Calu3 (cell line): ENCODE measurements at places on chromosomes 4 and X. TPM values are rescaled to one million over a fixed set of nuclear protein-coding genes. Genes with fewer than 3 reads are reported as not detected.

The CLDN22 gene
- total RNA-seq, result not detected in 2 replicates

The FAM47A gene
- not detected in 2 replicates for total RNA-seq

The IQSEC2 gene
- 14.1 and 15.2 TPM in 2 replicates for total RNA-seq

The NDST3 gene
- 0.12 and 0.15 TPM in 2 replicates for total RNA-seq

The MAGEA1 gene
- total RNA-seq, result not detected in 2 replicates

DNA sequence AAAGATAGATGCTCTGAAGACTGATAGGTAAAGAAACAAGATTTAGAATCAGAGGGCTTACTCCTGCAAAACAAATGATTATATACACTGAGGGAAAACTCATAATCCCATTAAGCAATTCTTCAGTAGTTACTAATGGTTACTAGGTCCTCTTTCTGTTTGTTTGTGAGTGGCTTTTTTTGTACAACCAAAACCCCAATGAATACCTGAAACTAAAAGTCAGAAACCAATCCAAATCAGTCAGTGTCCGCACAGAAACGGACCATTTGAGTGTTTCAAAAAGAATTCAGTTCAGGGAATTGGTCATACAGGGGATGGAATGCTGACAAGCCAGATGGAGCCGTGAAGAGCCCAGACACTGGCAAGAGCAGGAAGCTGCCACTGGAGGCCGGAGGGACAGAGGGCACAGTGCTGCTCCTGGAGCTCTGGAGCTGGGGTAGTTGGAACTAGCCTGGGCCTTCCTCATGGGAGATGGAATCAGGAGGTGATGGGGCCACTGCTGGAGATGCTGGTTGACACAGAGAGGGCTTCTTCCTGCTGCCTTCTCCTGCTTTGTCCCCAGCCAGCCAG, 31.9 kb downstream of the SETD7 start:
- no peaks in the 10 kb centered on the region for H3K27me3 ChIP-seq
- H3K27ac ChIP-seq, result no peak overlapping the region
- H3K4me1 ChIP-seq, result no peaks in the 10 kb centered on the region
- H3K4me3 ChIP-seq, result no peak overlapping the region
- H3K36me3 ChIP-seq, result no peaks in the 10 kb centered on the region

GRCh38 chr4:87209182-87209581, 11.2 kb downstream of the KLHL8 start:
- H3K27ac ChIP-seq, result no peak overlapping the region
- no peaks in the 10 kb centered on the region for H3K27me3 ChIP-seq
- no peaks in the 10 kb centered on the region for H3K36me3 ChIP-seq
- no peak for DNase-seq
- no peak overlapping the region for H3K4me3 ChIP-seq

DNA sequence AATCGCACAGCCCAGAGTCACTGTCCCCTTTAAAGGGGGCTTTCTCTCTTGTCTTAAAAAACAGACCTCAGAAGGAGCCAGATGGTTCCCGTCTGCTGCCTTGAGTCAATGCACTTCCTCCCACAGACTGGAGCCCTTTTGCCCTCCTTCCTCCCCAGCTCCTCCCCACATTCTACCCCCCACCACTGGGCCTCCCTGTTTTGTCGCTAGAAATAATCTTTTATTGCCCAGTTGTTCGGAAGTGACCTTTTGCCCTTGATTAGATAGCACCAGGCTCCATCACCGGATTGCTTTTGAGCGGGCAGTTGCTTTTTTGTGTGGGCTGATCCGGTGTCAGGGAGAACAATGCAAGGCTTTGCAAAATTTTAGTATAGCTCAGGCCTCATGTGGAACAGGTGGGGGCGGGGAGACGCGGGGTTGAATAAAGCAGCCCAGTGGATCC, 47.7 kb downstream of the SPRY1 start:
- H3K27ac ChIP-seq, result no peak overlapping the region
- peaks cover 5% of the 10 kb centered on the region for H3K4me1 ChIP-seq
- no peak overlapping the region for H3K4me3 ChIP-seq

DNA sequence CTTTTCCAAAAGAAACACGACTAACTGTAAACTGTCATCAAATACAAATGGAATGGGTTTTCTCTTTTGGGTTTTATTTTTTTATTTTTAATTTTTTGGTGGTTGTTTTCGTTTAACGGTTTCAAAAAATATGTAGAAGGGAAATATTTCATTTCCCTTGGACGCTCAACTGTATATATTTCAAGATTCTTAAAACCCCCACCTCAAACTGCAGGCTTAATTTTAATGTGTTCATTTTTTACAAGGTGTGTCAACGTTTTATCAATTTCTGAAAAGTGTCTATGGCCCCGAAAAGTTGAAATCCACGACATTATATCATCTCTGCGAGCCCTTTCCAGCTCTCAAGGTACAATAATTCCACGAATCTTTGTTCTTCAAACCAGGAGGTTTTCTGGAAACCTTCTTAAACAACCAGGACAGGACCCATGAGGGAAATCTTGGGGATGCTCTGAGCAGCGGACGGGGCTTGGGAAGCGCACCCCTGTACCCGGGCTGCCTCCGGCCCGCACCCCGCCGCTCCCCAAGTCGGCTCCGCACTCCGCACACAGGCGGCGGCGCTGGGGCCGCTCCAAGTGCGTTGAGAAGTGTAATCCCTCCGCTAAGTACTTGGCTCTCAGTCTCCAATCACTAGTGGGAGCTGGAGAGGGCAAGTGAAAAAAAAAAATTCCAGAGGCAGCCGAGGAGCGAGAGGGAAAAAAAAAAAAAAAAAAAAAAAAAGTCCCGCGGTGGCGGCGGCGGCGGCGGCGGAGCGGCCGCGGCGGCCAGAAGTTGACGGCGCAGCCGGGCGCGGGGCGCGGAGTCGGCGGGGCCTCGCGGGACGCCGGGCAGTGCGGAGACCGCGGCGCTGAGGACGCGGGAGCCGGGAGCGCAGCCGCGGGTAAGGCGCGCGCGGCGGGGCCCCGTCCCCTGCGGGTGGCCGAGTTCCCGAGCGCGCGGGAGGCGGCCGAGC, at the start of gene BMPR1B:
BMPR1B (plus strand) TSS at position 764 of the 949 bp plus-strand sequence. CDS start 346,470 bp downstream, outside the sequence.
- H3K36me3 ChIP-seq, result peaks cover 18% of the 10 kb centered on the region
- peak; percentile 28 for DNase-seq
- peaks cover 26% of the 10 kb centered on the region for H3K4me1 ChIP-seq
- peak within 1 kb of the TSS; percentile 81 for H3K27ac ChIP-seq
- H3K27me3 ChIP-seq, result no peaks in the 10 kb centered on the region

- no peaks in the 10 kb centered on the region for H3K36me3 ChIP-seq
- no peaks in the 10 kb centered on the region for H3K4me1 ChIP-seq
- no peak for DNase-seq
Measured at GRCh38 chr4:20445933-20446723, 194.4 kb downstream of the SLIT2 start.

- no peak overlapping the region for H3K4me3 ChIP-seq
- no peak overlapping the region for H3K27ac ChIP-seq
- no peaks in the 10 kb centered on the region for H3K27me3 ChIP-seq
- H3K4me1 ChIP-seq, result peaks cover 9% of the 10 kb centered on the region
- DNase-seq, result no peak
Measured at GRCh38 chrX:72693477-72693876, 20.6 kb downstream of the PHKA1 start.

DNA sequence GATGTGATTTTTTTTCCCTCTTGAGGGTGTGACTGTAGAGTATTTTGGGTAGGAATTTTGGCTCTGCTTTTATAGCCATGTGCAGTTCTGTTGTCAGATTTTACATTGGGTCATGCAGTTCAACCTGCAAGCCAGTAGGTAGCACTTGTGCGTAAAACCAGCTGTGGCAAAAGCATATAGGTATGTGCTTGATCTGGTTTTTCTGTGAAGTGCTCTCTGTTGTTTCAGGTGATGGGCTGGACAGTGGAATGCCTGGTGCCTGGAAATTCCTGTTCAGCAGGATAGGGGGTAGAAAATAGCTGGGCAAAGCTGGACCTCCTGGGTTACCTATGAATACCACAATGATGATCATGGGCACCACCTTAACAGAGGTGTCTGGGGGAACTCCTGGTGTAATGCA, 584.2 kb upstream of the PCDH10 start:
- H3K4me1 ChIP-seq, result no peaks in the 10 kb centered on the region
- no peak overlapping the region for H3K4me3 ChIP-seq
- H3K36me3 ChIP-seq, result no peaks in the 10 kb centered on the region
- H3K27me3 ChIP-seq, result no peaks in the 10 kb centered on the region
- H3K27ac ChIP-seq, result no peak overlapping the region

- no peak overlapping the region for H3K27ac ChIP-seq
- peak; percentile 18 for DNase-seq
- no peaks in the 10 kb centered on the region for H3K36me3 ChIP-seq
- no peaks in the 10 kb centered on the region for H3K27me3 ChIP-seq
- no peak overlapping the region for H3K4me3 ChIP-seq
Measured at GRCh38 chr4:150242820-150243458, 164.7 kb downstream of the DCLK2 start.

DNA sequence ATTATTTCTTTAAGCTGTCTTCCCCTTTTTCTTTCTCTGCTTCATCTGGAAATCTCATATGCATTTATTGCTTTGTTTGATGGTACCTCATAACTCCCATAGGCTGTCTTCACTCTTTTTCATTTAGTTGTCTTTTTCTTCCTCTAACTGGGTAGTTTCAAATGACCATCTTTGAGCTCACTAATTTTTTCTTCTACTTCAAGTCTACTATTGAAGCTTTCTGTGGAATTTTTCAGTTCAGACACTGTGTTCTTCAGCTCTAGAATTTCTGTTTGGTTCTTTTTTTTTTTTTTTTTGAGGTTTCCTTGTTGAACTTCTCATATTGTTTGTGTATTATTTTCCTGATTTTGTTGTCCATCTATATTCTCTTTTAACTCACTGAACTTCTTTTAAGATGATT, 23.0 kb downstream of the CASK start:
- H3K4me1 ChIP-seq, result peaks cover 21% of the 10 kb centered on the region
- DNase-seq, result no peak
- no peaks in the 10 kb centered on the region for H3K27me3 ChIP-seq
- H3K27ac ChIP-seq, result peak overlapping the region; percentile 9
- no peak overlapping the region for H3K4me3 ChIP-seq

- no peak overlapping the region for H3K4me3 ChIP-seq
- H3K27me3 ChIP-seq, result no peaks in the 10 kb centered on the region
- peaks cover 24% of the 10 kb centered on the region for H3K4me1 ChIP-seq
- no peaks in the 10 kb centered on the region for H3K36me3 ChIP-seq
Measured at GRCh38 chrX:133402042-133402453, 13.2 kb downstream of the GPC4 start.

DNA sequence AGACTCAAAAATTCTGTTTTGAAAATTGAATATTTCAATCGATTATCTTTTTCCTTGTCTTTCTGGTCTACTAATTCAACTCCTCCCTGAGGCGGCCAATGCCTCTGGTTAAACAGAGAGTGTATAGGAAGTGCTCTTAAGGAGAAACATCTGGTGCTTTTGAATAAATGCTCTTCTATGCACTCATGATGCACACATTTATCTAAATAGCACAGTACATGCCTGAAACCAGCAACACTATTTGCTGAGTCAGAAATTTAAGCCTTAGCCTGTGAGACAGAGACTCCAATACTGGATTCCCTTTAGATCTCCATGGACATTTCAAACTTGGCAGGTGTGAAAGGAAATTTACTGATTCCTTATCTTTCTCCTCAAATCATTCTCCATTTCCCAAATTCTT, 118.6 kb downstream of the SLIT2 start:
- no peaks in the 10 kb centered on the region for H3K27me3 ChIP-seq
- H3K4me3 ChIP-seq, result no peak overlapping the region
- no peak overlapping the region for H3K27ac ChIP-seq
- H3K4me1 ChIP-seq, result no peaks in the 10 kb centered on the region

DNA sequence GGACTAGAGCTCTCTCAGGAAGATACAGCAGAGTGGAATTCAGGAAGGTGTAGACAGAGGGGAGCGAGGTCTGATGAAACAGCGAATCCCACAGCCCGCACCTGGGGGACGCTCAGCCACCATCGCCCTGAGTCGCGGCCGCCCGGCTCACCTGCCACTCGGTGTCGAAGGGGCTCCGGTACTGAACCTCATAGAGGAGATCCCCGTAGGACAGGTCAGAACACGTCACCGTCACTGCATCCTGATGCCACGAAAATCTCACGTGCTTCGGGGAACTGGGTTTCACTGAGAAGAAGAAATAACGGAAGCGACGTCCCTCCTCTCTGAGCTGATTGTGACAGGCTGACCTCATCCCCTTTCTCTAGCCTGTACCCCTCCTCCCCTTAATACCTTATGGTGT, 10.2 kb downstream of the CRLF2 start:
- H3K4me1 ChIP-seq, result no peaks in the 10 kb centered on the region
- H3K27me3 ChIP-seq, result no peaks in the 10 kb centered on the region
- no peak for DNase-seq
- H3K4me3 ChIP-seq, result no peak overlapping the region
- H3K27ac ChIP-seq, result no peak overlapping the region

DNA sequence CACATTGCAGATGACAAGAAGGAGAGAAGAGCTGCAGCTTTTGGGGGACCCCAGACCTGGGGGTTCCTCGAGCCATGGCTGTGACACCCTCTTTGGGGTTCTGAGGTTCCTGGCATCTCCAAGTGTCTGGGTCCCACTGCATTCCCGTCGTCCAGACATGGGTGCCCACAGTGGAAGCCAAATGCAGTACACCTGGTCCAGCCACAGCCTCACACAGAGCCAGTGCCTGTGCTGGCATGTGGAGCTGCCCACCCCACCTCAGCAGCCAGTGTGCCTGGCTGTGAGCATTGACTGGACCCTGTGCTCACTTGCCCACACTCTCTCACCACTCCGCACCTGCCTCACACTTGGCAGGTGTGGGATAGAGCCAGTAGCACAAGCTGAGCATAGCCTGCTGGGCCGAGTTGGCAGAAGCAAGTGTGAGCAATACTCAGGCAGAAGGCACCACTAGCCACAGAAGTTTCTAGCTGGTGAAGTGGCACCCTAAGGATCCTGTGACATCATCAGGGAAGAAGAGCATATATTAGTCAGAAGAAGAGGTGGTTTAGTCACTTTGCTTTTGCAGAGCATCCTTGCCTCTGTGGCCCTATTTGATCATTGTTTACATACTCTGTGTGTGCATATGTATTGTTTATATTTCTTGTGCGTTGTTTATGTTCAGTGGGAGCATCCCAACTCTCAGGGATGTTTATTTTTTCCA, 65.0 kb upstream of the MAGEB2 start:
- no peaks in the 10 kb centered on the region for H3K4me1 ChIP-seq
- no peak overlapping the region for H3K27ac ChIP-seq
- H3K27me3 ChIP-seq, result no peaks in the 10 kb centered on the region
- DNase-seq, result no peak

DNA sequence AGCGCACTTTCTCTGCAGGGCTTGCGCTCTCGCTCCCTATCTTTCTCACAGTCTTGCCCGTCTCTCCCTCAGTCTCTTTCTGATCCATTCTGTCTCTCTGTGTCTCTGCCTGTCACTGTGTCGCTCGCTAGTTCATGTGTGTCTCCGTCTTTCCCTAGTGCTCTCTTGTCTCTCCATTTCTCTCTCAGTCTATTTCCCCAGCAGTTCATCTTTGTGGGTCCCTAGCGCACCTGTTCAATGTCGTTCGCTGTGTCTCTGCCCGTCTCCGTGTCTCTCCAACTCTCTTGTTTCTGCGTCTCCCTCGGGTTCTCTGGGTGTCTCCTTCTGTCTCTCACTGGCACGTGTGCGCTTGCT, 1.5 kb downstream of the GPR101 start:
- H3K27ac ChIP-seq, result no peak overlapping the region
- H3K27me3 ChIP-seq, result peaks cover 2% of the 10 kb centered on the region

DNA sequence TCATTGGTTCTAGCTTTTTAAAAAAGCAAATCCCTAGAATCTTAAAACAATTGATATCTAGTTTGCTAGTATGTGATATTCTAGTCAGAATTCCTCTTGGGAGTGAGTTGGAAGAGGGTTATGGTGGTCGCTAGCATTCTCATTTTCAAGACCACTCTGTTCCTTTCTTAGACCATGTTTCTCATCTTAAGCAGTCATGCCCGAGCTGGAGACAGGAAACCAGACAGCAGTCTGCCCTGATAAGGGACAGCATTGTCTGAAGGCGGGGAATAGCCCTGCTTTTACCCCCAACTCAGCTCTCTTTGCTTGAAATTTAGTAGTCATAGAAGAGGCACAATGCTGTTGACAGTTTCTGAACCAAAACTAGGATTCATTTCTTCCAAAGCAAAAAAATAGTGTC, 5.2 kb downstream of the KLF3 start:
- peaks cover 85% of the 10 kb centered on the region for H3K36me3 ChIP-seq
- no peak for DNase-seq
- peak overlapping the region; percentile 55 for H3K4me3 ChIP-seq
- no peak overlapping the region for H3K27ac ChIP-seq
